ENCODE measurements at places on chromosomes 4 and X.

GRCh38 chr4:169993531-169993930 is 32.7 kb downstream of the MFAP3L start:
- DNase-seq: no peak

DNA sequence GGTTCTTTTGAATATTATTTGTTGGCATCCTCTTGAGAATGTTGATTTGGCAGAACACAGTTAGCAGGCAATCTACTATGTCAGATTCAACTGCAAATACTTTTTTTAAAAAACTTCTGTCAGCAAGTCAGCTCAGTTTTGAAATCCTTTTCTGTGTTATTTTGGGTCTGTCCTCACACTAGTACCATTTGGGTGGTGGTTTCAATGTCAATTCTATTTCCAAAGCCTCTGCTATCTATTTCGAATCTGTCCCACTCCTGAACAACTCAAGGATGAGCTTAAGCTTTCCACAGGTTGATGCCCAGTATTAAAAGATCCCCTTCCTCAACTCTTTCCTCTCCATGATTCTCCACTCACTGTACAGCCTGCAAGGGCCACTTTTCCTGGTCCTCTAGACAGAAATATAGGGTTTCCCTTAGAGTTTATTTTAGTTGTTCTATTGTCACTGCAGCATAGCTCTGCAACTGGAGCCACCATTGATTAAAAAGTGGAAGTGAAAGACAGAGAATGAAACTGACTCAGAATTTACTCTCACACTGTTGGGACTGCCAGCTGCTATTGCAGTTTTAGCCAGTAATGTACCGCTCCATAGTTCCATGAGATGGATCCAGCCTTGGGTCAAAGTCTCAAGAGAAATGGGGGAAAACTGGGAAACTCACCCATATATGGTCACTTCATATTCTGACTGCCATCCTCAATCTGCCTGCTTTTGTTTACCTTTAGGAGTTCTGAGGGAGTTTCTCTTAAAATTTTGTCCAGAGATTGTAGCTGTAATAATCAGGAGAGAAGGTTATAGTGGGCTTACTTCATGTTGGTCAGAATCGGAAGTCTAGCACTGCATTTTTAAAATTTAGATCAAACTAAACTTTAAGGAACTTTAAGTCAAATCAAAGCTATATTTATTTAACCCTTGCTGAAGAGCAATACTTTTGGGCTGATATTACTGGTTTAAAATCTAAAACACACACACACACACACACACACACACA is 14.6 kb downstream of the HDX start:
- DNase-seq: no peak

- no peak for DNase-seq
These were observed 2024.0 kb downstream of the PCDH7 start for GRCh38 chr4:32744211-32744610.

DNA sequence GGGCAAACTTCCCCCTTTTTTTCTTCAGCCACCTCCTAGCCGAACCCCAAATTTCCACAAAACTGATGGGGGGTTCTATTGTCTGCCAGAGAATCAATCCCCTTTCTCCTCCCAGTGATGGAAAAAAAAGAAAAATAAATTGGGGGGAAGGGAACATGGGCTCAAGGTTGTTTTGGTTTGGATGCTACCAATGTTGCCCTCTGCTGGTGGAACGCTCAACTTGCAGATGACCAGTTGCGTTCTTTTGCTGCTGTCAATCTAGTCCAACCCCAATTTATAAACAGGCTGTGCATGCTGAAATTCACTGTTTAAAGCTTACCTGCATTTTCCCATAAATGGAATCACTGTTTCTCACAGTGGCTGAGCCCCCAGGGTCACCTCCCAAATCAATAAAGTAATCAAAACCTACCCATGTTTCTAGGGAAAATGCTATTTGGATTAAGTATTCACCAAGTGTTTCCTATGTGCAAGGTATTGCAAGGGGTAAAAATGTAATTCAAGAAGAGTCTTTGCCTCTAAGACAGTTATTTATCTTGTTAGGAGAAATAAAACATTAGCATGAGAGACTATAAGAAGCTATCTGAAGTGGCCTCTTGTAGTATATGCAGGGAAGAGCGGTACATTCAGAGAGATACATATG is 116.7 kb upstream of the TMEM164 start:
- no peak for DNase-seq

GRCh38 chr4:83660578-83660977 is 124.7 kb downstream of the GPAT3 start:
- DNase-seq: no peak

GRCh38 chr4:19879330-19879729 is 372.4 kb upstream of the SLIT2 start:
- DNase-seq: no peak

- no peak for DNase-seq
These were observed 11.0 kb upstream of the C4orf50 start for GRCh38 chr4:6029254-6029653.

DNA sequence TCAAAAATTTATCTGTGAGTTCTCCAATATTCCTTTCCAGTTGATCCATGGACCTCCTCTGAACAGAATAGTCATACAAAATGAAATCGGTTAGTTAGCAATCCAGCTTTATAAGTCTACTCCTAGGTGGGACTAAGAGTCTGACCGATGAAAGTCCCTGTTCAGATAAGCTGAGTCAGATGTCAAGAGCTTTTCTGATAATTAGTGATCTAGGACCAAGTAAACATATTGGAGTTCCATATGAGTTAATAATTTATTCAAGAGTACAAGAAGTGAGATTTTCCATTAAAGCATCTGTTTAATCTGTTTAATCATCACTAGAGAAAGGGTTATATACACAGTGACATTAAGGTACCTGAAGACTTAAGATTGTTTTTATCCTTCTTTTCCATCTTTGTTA is 74.7 kb downstream of the UGT8 start:
- DNase-seq: no peak

DNA sequence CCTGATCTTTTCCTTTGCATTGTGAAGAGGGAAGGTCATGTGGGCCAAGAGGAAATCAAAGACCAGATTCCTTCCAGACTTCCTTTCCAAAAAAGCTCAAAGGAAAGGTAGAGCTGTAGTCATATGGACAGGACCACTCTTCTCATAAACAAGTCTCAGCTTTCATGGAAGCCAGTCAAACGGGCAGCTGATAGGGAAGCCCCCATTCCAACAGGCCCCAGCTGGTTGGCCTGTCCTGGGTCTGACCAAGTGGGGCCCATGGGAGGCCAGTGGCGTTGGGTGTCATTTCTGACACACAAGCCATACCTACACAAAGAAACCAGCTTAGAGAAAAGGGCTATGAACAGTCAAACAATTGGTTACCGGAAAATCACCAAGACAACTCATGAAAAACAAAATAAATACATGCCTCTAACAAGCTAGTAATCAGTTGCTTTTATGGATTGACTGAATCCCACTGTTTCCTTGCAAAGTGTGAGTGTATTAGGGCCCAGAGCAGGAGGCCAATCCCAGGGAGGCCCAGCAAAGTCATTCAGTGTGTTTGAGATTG is 149.6 kb upstream of the MAMLD1 start:
- DNase-seq: no peak

DNA sequence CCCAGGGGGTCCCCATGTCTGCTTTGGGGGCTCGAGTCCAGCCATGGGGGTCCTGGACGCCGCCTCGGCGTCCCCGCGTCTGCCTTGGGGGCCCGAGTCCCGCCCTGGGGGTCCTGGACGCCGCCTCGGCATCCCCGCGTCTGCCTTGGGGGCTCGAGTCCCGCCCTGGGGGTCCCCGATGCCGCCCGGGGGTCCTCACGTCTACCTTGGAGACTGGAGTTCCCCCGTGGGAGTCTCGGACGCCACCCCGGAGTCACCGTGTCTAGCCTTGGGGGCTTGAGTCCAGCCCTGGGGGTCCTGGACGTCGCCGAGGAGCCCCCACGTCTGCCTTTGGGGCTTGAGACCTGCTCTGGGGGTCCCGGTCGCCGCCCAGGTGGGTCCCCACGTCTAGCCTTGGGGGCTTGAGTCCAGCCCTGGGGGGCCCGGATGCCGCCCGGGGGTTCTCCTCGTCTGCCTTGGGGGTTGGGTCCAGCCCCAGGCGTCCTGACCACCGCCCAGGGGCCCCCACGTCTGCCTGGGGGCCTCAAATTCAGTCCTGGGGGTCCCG is 1.1 kb upstream of the GTPBP6 start:
- no peak for DNase-seq

- no peak for DNase-seq
These were observed 640.8 kb upstream of the INTU start for GRCh38 chr4:126991965-126992364.

GRCh38 chr4:177187371-177187770 is 122.3 kb upstream of the NEIL3 start:
- DNase-seq: no peak

- no peak for DNase-seq
These were observed 961.8 kb upstream of the TENM3 start for GRCh38 chr4:181281451-181281850.

GRCh38 chr4:109967798-109968520 is 55.3 kb downstream of the EGF start:
- DNase-seq: no peak

GRCh38 chr4:94762326-94762725 is 4.6 kb downstream of the BMPR1B start:
- DNase-seq: no peak

DNA sequence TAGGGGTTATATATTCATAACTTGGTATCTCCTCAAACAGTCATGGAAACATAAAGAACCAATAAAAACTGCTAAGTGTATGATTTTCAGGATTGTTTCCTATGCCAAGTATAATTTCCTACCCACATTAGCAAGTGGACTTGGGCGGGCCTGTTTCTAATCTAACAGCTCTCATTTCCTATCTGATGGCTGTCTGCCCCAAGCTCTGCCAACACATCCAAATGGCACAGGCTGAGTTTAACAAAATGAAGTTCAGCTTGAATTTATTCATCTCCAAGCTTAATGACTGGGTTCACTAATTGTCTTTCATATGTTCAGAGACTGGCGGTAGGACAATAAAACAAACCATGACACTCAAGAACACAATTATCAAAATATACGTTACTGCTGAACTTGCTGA is 55.5 kb upstream of the S100G start:
- no peak for DNase-seq

DNA sequence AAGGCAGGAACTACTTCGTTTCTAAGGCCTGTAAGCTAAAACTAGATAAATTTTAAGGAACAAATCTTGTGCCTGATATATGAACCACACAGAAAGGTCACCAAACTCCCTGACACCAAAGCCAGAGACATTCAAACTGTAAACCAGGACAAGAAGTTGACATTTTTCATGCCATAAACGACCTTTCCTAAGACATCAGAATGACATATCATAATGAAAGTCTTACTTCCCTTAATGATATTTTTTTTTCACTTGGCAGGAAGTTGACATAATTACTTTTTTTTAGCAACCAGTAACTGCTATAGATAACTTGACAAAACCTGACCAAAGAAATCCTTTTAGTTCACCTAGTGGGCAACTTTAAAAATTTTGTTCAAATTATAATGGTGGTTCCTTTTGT is 231.5 kb upstream of the AGTR2 start:
- no peak for DNase-seq

DNA sequence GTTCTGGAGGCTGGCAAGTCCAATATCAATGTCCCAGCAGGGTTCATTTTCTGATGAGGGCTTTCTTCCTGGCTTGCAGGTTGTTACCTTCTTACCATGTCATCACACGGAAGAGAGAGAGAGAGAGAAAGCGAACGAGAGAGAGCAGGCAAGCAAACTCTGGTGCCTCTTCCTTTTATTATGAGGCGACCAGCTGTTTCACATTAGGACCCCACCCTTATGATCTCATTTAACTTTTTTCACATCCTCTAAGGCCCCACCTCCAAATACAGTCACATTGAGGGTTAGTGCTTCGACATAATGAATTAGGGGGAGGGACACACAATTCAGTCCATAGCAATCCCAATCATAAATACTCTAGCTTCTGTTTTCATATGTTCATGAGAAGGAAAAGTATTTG is 10.6 kb upstream of the GPR174 start:
- peak; percentile 16 for DNase-seq

DNA sequence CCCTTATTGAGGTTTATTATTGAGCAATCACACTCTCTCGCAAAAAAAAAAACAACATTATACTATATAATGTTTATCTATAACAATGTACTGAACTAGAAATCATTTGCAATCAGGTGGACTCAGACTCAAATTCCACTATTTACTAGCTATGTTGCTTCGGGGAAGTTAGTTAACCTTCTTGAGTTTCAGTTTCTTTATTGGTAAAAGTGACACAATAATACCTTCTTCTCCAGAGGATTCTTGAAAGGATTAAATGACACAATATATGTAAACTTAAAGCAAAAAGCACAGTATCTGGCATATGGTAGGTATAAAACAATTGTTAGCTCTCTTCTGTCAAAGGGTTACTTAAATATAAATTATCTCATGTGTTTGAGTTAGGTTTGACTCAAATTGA is 31.5 kb upstream of the HDAC8 start:
- DNase-seq: no peak

DNA sequence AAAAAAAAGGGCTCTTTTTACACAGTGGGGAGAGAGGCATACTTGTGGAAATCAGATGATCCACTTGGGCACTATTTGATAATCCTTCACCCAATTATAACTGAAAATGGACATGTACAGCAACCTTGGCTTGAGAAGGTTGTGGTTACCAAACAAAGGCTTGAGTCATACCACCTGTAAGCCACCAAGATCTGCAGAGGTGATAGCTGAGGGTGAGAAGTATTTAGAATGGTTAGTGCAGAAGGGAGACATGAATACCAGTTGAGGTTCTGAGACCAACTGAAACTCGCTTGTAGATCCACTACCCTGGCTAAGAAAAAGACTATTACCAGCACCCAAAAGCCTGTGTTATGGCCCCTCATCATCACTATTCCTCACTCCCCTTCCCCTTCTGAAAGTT is 614.0 kb downstream of the STIM2 start:
- no peak for DNase-seq

DNA sequence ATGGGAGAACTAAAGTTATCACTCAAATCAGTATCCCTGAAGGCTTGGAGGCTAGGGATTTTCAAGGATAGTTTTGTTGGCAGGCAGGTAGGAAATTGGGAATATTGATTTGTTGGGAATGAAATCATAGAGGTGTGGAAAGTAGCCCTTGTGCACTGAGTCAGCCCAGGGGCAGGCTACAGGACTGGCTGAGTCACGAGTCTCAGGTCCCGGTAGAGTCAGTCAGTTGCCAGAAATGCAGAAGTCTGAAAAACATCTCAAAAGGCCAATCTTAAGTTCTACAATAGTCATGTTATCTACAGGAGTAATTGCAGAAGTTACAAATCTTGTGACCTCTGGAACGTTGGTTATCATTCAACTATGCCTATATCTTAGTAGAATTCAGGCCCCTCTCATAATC is 153.1 kb downstream of the GC start:
- DNase-seq: no peak

DNA sequence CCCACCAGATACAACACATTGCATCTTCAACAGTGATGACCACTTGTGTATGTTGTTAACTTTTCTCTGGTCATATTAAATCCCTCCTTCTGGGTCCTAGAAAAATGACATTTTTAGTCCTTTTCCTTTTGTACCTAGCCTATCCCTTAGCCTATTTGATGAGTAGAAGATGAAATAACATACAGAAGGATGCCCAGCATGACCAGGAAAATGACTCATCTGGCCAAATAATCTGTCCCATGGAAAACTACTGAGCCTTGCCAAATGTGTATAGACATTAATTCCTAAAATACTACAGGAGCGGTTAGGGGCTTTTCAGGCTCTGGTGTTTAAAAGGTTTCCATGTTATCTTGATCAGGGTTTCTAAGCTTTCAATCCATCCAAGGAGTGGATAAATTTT is 129.0 kb upstream of the KCNIP4 start:
- no peak for DNase-seq

Data from effector CD4-positive, alpha-beta T cell (primary cell).